ENCODE measurements at places on chromosomes 12 and 14. TPM values are rescaled to one million over a fixed set of nuclear protein-coding genes. Genes with fewer than 3 reads are reported as not detected.

DTD2 gene
- 68.2 TPM for total RNA-seq

RDH16 gene
- under 0.01 TPM for total RNA-seq

ERO1A gene
- 49.7 TPM for total RNA-seq

PTCSC3 gene
- total RNA-seq, result not detected

GALNT8 gene
- under 0.01 TPM for total RNA-seq

CPNE6 gene
- total RNA-seq, result not detected

RNASE3 gene
- not detected for total RNA-seq

HAL gene
- total RNA-seq, result not detected

KRT74 gene
- not detected for total RNA-seq

MLEC gene
- total RNA-seq, result 224 TPM

RAD51AP1 gene
- 9.3 TPM for total RNA-seq

PUS7L gene
- total RNA-seq, result 30.2 TPM

DDX47 gene
- total RNA-seq, result 71.2 TPM

RNF31 gene
- 37.4 TPM for total RNA-seq

NOVA1 gene
- total RNA-seq, result 1.9 TPM

CGRRF1 gene
- 12.2 TPM for total RNA-seq

CIROP gene
- total RNA-seq, result not detected

FGD4 gene
- total RNA-seq, result 4.7 TPM

GDF3 gene
- total RNA-seq, result not detected

BMP4 gene
- total RNA-seq, result 11.0 TPM

MYH7 gene
- not detected for total RNA-seq

CCDC175 gene
- not detected for total RNA-seq

ERP27 gene
- total RNA-seq, result not detected

TXNRD1 gene
- 747 TPM for total RNA-seq

GLIPR1 gene
- 60.0 TPM for total RNA-seq

C12orf54 gene
- total RNA-seq, result not detected

NPC2 gene
- total RNA-seq, result 252 TPM

DENND5B gene
- 11.6 TPM for total RNA-seq

SERPINA3 gene
- not detected for total RNA-seq

KRT82 gene
- total RNA-seq, result not detected

OAS1 gene
- total RNA-seq, result under 0.01 TPM

NINJ2 gene
- total RNA-seq, result 0.32 TPM

CARMIL3 gene
- not detected for total RNA-seq

MGP gene
- total RNA-seq, result 10.6 TPM

NAV3 gene
- 96.3 TPM for total RNA-seq

DMAC2L gene
- total RNA-seq, result 3.5 TPM

HOXC9 gene
- total RNA-seq, result 7.4 TPM

VSIG10 gene
- 22.5 TPM for total RNA-seq

TMEM121 gene
- 2.9 TPM for total RNA-seq

FAM222A gene
- total RNA-seq, result 0.43 TPM

P3H3 gene
- 91.1 TPM for total RNA-seq

NID2 gene
- 259 TPM for total RNA-seq

AJUBA gene
- total RNA-seq, result 131 TPM

CHGA gene
- not detected for total RNA-seq

PLD4 gene
- not detected for total RNA-seq

ESRRB gene
- not detected for total RNA-seq

ACOT4 gene
- total RNA-seq, result 1.7 TPM

RPGRIP1 gene
- not detected for total RNA-seq

TSHR gene
- not detected for total RNA-seq

KLHDC1 gene
- 2.6 TPM for total RNA-seq

DACT1 gene
- 35.8 TPM for total RNA-seq

ARHGEF25 gene
- total RNA-seq, result 28.0 TPM

CMA1 gene
- total RNA-seq, result not detected

FOXG1 gene
- total RNA-seq, result not detected

RIMBP2 gene
- total RNA-seq, result not detected

GPR65 gene
- 0.32 TPM for total RNA-seq

ANKRD52 gene
- total RNA-seq, result 22.2 TPM

POTEM gene
- total RNA-seq, result not detected
